ENCODE measurements at places on chromosomes 11 and 22. TPM values are rescaled to one million over a fixed set of nuclear protein-coding genes. Genes with fewer than 3 reads are reported as not detected.

Gene RCOR2
- 12.8 TPM for polyA plus RNA-seq

Gene SEC14L2
- 6.2 TPM for polyA plus RNA-seq

Gene OR4C45
- not detected for polyA plus RNA-seq

Gene MMP8
- not detected for polyA plus RNA-seq

Gene TRIM49
- polyA plus RNA-seq: not detected
